ENCODE measurements at places on chromosomes 4 and X.

- DNase-seq, result no peak
Observed at GRCh38 chr4:166257276-166257675, 384.2 kb downstream of the TLL1 start.

DNA sequence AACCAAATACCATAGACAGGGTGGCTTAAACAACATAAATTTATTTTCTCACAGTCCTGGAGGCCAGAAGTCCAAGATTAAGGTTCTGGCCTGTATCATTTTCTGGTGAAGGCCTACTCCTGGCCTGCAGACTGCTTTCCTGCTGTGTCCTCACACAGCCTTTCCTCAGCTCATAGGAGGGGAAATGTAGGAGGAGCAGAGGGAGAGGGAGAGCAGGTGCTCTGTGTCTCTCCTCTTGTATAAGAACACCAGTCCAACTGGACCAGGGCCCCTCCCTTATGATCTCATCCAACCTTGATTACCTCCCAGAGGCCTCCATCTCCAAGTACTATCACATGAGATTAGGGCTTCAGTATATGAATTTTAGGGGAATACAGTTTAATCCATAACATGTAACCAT, 34.3 kb downstream of the RAPGEF2 start:
- no peak for DNase-seq

GRCh38 chr4:105683038-105683437, 25.5 kb downstream of the INTS12 start:
- DNase-seq, result no peak

GRCh38 chr4:165378745-165379677, at the start of gene CPE:
CPE (plus strand) TSS chr4:165379008; CDS start chr4:165379222, 214 bp downstream.
- no peak for DNase-seq

DNA sequence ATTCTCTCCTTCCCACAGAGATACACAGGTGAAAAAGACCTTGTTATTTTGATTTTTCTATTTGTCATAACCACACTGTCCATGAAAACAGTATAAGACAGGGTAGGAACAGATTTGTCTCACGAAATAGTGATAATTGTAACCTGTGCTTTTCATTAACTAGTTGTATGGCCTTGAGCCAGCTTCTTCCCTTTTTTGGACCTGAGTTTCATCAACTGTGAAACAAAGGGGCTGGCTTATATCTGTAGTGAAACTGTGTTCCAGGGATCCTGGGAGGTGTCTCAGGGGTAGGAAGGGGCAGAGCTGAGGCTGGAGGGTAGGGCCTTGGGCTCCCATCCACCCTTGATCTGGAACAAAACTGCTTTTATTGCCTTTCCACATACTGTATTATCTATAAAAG, 50.9 kb downstream of the MED28 start:
- no peak for DNase-seq
